ENCODE measurements at places on chromosomes 6 and 20.

- DNase-seq: no peak
Measured at GRCh38 chr6:131982740-131983259, 31.6 kb upstream of the CCN2 start.

DNA sequence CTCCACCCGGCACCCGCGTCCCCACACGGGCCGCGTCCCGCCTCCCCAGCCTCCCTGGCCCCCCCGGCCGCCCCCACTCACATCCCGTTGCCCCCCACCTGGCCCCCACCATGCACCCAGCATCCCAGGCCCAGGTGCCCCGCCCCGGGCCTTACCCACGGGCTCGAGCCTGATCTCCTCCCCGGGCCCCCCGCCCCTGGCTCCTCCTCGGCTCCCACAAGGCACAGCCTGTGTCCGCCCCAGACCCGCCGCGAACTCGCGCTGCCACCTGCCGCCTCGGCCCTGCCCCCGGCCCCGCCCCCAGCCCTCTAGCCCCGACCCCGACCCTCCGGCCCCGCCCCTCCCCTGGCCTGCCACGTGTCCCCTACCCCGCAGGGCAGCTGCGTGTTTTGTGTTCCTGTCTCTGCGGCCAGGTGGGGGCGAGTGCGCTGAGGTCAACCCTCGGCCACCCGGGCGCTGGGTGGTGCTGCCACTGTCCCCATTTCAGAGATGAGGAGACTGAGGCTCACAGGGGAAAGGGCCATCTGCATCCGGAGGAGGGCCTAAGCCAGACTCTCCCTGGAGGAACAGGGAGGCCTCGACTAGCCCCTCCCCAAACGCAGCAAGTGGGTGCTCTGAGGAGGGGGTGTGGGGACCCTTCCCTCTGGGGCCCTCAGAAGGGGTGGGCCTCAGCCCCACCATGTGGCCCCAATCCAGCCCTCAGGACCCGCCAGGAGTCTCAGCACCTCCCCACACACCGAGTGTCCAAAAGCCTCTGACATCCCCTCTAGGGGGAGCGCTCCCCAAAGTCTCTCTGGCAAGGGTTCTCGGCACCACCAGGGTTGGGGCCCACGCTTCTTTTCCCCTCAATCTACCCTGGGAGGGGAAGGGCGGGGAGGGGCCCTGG, 99.8 kb downstream of the TAF4 start:
- no peak for DNase-seq

- no peak for DNase-seq
Measured at GRCh38 chr6:96304997-96305396, 216.6 kb upstream of the UFL1 start.

DNA sequence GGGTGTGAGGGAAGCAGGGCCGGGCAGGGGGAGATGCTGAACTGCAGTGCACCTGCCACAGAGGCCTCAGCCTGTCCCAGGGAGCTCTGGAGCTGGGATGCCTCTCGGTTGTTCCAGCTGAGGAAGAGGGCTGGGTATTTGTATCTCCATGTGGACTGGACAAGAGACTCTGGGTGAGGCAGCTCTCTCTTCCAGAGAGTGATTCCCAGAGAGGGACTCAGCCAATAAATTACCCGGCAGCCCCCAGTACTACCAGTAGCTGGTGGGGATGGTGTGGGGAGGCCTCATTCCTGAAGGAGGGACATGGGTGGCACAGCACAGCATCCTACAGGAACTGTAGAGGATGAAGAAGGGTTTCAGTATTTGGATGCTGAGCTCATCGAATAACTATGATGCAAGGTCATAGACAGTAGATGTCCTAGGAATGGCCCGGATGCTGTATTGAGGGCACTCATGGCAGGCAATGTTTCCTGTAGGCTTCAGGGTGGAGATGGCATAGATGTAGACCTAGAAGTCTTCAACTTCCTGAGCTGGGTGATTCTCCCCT, 1.4 kb downstream of the FGD2 start:
- no peak for DNase-seq

GRCh38 chr20:49699200-49699992, 14.3 kb downstream of the B4GALT5 start:
- peak; percentile 18 for DNase-seq

DNA sequence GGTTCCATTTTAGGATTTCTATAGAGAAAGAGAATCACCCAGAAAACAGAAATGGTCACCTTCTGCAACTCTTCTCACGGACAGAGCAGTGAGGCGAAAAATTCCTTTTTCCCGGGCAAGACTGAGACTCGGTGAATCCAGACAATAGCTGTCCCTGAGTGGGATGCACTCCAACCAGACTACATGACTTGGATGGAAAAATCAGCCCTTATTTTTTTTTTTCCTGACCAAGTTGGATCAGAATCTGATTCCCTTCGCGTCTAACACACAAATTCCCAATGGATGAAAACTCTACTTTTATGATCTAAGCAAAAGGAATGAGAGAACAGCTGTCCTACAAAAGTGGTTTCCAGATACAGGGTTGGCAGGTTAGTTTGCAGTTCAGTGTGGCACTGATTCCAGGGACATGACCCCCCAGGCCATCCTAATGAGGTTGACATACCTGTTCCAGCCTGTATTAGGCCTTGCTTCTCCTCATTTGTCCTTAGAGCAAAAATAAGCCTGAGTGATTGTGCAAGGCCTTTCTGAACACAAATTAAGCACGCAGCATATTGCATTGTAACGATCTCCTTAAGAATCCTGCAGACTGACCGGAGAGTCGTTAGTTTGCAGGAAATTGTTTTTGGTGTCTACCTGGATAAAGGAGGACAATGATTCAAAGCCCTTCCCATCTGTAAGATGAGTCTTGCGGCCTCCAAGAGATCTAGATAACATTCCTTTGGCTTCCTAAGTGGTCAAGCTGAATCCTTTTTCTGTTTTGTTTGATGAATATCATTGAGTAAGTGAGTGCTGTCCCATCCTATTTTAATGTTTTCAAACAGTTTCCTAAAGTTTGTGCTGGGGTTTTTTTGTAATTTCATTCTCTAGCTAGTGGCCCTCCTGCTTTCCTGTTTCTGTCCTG, 1.5 kb upstream of the NEDD9 start:
- no peak for DNase-seq

DNA sequence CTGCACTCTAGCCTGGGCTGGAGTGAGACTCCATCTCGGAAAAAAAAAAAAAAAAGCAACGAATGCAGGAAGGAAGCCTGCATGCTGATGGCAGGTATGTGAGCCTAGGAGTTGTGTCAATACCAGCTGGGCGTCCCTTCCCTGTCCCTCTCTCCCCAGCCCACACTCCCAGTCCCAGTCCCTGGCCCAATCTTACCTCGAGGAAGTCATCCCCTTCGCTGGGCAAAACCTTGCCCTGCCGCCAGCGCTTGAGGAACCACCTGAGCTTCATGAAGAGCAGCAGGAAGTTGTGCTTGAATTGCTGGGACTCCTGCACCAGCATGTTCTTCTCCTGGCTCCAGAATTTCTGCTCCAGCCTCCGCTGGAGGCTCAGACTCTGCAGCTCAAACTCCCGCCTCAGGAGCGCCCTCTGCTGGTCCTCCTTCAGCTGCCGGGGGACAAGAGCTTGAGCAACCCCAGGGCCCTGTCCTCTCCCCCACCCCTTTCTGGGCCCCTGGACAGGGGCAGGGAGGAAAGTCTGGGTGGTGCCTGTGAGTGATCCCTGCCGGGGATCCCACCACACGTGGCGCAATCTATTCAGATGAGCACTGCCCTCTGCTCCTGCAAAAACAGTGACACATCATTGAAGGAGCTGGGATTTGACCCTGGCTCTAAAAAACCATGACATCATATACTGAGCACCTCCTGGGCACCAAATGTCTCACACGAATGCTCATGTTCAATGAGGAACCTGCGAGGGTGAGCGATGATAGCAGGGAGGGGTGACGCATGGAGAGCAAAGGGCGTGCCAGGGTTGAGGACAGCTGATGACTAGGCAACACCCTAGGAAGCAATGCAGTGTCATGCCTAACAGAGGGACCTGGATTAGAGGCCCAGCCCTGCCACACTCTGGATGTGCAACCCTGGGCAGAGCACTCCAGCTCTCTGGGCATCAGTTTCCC, 35.0 kb upstream of the DSN1 start:
- DNase-seq: peak; percentile 69

GRCh38 chr6:75205776-75206575, at the start of gene COL12A1:
COL12A1 (minus strand) TSS chr6:75206053; CDS start chr6:75202792, 3,261 bp downstream.
- no peak for DNase-seq

GRCh38 chr6:119350202-119350951, 816 bp upstream of the MAN1A1 start:
- peak; percentile 22 for DNase-seq

GRCh38 chr6:79223611-79224404, 10.7 kb downstream of the HMGN3 start:
- DNase-seq: no peak

DNA sequence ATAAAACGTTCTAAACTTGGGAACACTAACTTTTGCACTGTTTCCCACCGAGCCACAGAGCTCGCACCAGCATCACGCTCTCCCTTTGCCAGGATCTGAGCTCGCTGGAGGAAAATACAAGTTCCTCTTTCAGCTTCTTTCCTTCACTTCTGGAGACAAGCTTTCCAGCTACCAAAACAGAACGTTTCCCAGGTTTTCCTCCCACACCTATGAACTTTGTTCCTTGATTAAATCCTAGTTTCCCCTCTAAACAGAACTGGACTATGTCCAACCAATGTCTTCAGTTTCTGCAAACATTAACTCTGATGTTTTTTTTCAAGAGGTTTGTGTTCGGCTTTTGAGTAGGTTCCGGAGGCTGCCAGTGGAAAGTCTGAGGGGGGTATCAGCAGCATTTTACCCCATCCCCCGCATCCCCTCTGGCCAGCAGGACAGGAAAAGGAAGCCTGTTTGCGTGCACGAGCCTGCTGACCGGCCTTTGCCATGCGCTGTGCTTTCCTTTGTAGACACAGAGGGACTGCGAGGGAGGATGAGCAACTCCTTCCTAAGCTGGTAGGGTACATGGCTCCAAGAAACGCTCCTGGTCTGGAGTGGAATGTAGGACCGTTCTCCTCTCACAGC, 135.5 kb downstream of the LY86 start:
- no peak for DNase-seq

- no peak for DNase-seq
Measured at GRCh38 chr6:123972600-123973294, 169.1 kb downstream of the NKAIN2 start.

DNA sequence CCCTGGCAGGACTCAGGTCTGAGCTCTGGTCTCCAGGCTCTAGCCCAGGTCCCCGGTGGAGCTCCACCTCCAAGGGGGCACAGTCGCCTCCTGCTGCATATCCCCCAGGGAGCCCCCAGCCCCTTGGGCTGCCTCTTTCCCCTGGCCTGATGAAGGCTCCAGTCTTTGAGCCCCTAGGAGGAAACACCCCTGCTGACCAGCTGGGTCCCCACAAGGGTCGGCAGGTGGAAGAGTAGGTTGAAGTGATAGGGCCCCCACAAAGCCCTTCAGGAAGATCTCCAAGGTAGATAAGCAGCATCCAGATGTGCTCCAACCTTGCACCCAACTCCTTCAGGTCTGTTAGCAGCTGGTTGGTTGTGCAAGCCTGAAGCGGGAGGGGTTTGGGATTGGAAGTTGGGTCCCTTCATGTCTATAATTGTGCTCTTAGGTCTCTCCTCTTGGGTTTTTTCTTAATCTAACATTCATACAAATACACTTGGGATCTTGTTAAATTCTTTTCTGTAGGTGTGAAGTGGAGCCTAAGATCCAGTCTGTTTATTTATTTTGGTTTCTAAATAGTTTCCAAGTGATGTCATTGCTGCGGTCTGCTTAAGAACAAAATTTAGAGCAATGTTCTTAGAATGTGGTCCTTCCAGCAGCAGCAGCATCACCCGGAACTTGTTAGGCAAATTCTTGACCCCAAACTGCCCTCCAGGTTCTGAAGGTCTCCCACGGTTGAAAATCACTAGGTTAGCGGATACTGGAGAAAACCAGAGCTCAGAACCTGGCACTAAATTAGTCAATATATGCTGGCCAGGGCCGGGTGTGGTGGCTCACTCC, 5.1 kb downstream of the UBE2C start:
- no peak for DNase-seq

- DNase-seq: no peak
Measured at GRCh38 chr6:85403331-85404015, 46.4 kb upstream of the NT5E start.

DNA sequence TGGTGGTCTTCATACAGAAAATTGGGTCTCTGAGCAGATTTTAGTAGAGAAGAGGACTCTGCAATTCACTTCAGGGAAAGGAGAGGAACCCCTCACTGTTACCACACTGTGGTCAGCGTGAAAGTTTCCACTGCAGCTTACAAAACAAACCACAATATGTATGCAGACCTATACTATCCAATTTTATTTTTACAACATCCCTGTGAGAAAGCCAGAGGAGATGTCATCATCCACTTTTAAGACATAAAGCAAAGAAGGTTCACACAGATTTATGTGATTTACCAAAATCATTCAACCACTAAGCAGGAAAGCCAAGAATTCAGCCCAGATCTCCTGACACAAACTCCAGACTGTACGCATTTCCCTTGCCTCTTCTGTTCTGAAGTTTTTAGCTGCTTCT, 442.4 kb downstream of the FRK start:
- no peak for DNase-seq

GRCh38 chr6:19039287-19039686, 652.1 kb downstream of the RNF144B start:
- no peak for DNase-seq

DNA sequence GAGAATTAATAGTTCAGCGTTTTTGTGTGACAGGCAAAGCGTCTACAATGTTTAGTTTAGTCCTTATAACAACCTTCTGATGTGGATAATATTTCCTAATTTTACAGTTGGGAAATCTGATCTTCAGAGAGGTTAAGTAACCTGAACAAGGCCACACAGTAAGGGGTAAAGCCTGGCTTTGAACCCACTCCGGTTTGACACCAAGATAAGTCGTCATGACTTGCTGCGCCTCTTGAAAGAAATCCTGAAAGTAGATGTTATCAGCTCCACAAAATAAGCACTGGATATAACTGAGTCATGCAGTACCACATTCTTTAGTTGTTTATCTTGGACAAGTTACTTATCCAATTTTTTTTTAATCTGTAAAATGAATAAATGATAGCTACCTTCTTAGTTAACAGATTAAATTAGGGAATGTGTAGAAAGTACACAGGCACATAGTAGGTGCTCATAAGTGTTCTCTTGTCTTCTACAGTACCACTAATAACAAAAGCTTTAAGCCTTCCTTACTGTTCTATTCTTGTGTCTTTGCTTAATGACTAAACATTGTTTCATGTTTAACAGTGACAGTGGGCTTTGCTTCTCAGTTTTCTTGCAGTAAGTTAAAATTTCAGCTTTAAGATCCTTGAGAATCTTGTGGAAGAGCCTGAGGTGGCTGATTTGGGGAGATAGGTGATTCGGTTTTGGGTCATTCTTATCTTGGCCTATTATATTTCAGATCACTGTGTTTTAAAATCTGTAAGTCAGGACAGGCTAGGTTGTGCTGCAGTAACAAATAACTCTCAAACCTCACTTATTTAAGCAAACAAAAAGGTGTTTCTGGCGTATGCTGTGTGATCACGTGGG, 2.1 kb downstream of the HIVEP1 start:
- no peak for DNase-seq

DNA sequence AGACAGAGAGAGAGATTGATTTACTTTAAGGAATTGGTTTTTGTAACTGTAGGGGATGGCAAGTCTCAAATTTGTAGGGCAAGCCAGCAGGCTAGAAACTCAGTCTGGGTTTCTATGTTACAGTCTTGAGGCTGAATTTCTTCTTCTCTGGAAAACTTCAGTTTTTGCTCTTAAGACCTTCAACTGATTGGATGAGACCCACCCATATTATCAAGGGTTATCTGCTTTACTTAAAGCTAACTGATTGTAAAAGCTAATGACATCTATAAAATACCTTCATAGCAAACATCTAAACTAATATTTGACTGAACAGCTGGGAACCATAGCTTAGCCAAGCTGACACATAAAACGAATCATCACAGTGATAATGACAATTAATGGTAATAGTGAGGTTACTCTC, 22.4 kb downstream of the SLC35F1 start:
- no peak for DNase-seq

GRCh38 chr20:49635166-49635565, 67.2 kb upstream of the PTGIS start:
- DNase-seq: no peak
